Stimulated activated CD8-positive, alpha-beta memory T cell treated with anti-CD3 and anti-CD28 coated beads, Interleukin-4, amount 100 ng/mL, for 1 hour (primary cell): ENCODE measurements at places on chromosomes 16 and 17.

DNA sequence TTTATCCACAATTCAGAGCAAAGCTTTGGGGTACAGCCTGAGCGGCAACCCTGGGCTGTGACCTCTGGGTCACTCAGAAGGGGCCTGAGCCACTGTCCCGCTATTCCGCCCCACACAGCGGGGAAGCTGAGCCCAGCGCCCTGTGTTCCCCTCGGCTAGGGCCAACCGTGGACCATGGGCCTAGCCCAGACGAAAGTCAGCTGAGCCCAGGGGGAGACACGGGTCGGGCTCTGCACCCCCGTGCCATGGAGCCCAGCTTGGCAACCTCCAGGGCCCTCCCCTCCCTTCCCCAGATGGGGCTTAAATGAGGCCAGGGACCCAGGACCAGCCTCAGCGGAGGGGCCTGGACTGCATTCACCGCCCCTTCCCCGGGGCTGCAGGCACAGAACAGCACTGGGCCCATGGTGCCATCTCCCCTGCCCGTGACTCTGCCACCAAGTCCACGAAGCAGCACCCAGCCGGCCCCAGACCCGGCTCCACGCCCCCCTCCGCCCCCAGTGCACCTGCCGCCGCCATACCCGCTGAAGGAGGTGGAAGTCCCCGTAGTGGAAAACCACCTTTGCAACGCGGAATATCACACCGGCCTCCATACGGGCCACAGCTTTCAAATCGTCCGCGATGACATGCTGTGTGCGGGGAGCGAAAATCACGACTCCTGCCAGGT lies 1.8 kb downstream of the TPSD1 start:
- no peak for DNase-seq

- DNase-seq = no peak
Observed at GRCh38 chr16:74448990-74449389, 27.7 kb upstream of the CLEC18B start.

GRCh38 chr16:54400261-54400660 lies 113.7 kb upstream of the IRX3 start:
- no peak for DNase-seq

DNA sequence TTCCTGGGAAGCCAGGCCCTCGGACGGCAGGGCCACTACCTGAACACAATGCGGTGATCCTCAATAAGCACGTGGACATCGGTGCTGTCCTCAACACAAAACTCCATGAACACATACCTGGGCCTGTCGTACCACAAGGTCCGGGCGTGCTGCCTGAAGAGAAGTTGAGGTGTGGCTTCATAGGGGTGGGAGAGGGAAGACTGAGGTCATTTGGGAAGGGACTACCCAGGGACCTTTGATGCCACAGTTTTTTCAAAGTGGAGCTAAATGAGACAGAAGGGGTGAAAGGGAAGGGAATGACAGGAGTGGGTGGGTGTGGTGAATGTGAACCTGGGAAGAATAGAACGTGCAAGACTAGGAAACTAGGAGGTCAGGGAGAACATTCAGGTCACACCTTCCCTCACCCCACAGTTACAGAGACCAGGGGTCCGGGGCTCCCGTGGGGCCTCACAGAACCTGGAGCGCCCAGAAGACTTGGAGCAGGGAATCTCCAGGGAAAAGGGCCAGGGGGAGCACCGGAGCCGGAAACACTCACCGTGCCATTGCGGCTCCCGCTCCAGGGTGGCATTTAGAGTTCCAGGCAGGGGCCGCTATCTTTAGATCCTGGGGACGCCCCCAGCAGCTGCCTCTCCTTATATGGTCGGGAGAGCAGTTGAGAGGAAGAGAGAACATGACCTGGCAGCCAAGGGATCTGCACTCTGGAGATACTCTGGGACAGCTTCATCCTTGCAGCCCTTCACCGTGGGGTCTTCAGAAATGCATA lies at the start of gene PTGES3L:
TSS of gene PTGES3L (minus strand) at position 570 of the 763 bp plus-strand sequence. CDS start at position 543, 27 bp downstream.
- no peak for DNase-seq

DNA sequence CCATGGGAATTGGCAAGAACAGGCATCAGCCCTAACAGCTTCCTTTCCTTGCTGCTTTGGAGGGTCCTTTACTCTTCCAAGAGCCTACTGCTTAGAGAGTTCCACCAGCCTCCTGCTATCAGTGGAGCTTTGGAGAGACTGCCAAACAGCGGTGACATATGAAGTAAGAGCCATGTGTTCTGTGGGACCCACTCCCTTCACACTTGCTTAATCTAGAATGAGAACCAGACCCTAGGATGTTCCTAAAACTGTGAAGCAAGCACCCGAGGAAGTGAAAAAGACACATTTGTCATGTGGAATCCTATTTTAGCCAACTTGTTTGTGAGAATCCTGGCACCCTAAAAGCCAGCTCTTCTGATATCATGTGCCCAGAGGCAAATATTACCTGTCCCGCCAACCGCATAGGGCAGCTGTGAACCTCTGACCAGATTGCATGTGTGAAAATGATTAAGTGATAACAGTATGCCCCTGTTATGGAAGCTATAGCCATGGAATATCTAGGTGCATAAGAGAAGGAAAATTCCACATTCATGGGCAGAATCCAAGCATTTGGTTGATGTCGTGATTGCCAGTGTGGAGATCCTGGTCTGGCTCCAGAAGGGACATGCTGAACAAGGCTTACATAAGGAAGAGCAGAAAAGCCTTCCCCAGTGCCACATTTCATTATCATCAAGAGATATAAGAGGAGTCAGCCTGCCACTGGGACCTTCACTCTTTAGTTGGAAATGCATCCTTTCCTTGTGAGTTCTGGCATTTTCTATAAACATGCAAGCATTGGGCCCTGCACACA lies 18.7 kb downstream of the RCVRN start:
- no peak for DNase-seq

- DNase-seq = peak; percentile 53
Observed at GRCh38 chr16:53457670-53458069, 23.4 kb downstream of the RBL2 start.
